ENCODE measurements at places on chromosomes 12 and 14.

DNA sequence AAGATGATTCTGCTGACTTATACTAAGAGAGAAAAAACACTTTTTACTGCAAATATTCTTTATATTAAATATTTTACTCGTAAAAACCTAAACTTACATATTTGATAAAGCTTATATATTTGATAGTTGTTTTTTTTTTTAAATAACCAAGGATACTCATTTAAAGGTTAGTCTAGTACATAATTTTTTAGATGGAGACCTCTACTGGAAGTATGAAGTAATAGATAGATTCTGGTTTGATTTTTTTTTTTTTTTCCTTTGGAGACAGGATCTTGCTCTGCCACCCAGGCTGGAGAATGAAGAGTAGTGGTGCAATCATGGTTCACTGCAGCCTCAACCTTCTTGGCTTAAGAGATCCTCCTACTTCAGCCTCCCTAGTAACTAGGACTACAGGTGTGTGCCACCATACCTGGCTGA, 16.4 kb downstream of the ARID2 start:
- DNase-seq: no peak

DNA sequence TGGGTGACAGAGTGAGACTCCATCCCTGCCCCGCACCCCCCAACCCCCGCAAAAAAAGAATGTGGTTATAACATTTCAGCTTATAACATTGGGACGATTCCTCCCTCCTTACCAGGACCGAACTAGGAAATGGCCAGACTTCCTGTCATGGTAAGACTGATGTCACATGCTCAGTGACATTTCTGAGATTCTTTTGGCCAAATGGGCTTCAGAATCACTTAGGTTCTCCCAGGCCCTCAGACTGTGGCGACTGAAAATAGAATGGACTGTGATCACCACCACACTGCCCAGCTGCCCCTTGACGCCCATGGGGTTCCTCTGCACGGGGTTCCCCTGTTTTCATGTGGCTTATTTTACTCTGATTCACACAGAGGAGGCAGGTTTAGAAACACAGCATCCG, 115.0 kb upstream of the EVL start:
- no peak for DNase-seq

DNA sequence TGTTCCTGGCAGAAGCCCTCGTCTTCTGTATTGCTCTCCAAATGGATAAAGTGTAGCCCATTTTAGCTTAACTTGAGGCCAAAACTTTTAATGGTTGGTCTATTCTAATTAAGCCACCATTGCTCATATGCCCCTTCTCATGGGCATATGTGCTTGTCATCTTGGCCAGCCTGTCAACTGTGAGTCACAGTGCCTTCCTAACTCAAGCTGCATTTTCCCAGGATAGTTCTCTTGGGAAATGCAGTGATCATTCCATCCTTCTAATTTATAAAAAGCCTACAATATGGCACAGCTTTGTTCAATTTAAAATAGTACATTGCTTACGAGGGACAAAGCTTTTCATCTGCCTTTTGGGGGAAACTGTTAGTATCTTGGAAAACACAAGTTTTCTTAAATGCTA, 6.6 kb downstream of the PTHLH start:
- no peak for DNase-seq

GRCh38 chr12:129660946-129661345, 242.9 kb downstream of the TMEM132D start:
- no peak for DNase-seq

DNA sequence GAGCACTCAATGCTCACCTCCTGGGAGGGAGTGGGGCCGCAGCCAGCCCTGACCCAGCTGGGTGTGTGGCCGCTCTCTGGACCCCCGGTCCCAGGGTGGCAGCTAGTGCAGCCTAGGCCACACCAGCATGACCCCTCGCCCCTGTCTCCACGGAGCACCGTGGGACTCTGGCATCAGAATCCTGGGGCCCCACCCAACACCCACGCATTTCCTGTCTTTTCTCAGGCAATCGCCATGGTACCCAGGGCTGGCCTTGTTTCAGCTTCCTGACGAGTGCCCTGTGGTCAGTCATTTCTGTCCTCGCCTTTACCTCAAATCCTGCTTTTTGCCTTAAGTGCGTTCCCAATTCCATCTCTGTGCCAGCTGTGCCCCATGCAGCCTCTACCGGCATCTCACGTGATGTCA, 15.9 kb downstream of the PACS2 start:
- no peak for DNase-seq

GRCh38 chr14:101232340-101233020, 328.8 kb upstream of the DIO3 start:
- no peak for DNase-seq

- no peak for DNase-seq
Measured at GRCh38 chr12:5568325-5568981, 136.5 kb downstream of the NTF3 start.

DNA sequence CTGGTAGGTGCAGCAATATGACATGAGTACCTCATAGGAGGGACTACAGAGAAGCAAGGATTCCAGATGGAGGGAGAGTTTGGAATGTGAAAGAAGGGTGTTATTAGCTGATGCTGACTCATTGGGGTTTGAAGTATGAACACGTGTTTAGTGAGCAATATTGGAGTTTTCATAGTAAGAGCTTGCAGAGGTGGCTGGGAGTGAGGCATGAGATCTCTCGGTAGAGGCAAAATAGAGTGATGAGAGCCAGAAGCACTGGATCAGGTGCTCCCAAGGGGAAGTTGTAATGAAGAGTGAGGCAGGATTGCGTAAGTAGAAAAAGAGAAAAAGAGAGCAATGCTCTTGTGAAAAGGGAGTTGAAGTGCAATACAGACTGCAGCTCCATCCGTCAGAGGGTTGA, 42.1 kb downstream of the MGST1 start:
- no peak for DNase-seq

- no peak for DNase-seq
Measured at GRCh38 chr12:41634091-41634490, 446.0 kb downstream of the PDZRN4 start.
